Kidney (tissue), 22 donors: ENCODE measurements at places on chromosomes 16 and 17. TPM values are rescaled to one million over a fixed set of nuclear protein-coding genes. Genes with fewer than 3 reads are reported as not detected.
A peak's percentile ranks its signal among the peaks of the same experiment; 100 is the strongest.

DNA sequence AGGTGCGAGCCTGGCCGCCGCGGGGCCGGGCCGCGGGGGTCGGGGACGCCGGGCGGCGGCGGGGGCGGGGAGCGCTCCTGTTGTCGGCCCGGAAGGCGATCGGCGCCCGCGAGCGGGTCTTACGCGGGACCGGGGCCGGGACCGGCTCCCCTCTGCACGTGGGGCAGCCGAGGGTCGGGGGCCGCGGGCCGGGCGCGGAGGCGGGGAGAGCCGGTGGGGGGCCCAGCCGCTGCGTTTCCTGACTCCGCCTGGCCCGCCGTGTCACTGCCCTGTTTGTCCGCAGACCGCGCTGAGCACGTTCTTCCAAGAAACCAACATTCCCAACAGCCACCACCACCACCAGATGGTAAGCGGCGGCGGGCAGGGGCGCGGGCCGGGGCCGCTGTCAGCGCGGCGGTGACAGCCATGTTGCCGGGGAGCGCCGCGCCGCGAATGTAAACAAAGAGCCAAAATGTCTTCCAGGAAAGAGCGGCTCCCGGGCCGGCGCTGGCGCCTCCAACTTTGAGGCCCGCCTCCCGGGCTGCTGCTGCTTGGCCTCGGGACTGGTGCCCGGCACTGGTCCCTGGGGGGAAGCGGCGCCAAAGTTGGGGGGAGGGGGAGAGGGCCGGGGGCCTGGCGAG, 586 bp downstream of the UBALD2 start:
- no peaks in the 10 kb centered on the region for H3K27me3 ChIP-seq
- peak overlapping the region; percentile 72 for H3K4me3 ChIP-seq
- H3K4me1 ChIP-seq, result peaks cover 46% of the 10 kb centered on the region
- peak; percentile 81 for DNase-seq
- no peaks in the 10 kb centered on the region for H3K36me3 ChIP-seq

- H3K36me3 ChIP-seq, result no peaks in the 10 kb centered on the region
- no peaks in the 10 kb centered on the region for H3K4me1 ChIP-seq
- no peaks in the 10 kb centered on the region for H3K27me3 ChIP-seq
- no peak overlapping the region for H3K27ac ChIP-seq
These were observed 40.1 kb downstream of the PEMT start for GRCh38 chr17:17551361-17551760.

DNA sequence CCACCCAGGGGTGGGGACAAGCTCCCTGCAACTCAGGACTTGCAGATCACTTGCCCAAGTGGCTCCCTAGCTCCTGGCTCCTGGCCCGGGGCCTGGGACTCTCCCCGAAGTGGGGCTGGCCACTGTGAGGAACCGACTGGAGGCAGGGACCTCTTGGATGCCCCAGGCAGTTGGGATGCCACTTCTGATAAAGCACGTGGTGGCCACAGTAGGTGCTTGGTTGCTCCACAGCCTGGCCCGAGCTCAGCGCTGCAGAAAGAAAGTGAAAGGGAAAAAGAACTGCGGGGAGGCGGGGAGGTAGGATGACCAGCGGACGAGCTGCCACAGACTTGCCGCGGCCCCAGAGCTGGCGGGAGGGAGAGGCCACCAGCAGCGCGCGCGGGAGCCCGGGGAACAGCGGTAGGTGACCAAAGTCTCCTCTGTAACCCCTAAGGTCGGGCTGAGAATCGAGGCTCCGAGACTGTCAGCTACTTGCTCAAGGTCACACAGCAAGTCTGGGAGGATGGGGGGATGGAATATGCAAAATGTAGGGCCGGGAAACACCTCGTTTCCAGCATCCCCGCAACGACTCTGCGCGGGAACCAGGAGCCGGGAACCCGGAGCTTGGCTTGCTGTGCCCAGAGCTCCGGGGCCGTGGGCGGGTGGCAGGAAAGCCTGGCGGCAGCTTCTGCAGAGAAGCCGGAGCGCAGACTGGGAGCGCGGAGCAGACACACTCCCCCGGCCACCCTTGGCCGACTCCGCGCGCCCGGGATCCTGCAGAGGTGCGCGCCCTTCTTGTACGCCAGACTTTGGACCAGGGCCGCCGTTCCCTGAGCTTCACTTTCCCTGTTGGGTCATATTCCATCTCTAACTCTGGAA, 1.9 kb downstream of the CIITA start:
- peak overlapping the region; percentile 74 for H3K27ac ChIP-seq
- no peaks in the 10 kb centered on the region for H3K36me3 ChIP-seq
- H3K4me3 ChIP-seq, result peak overlapping the region; percentile 41
- DNase-seq, result peak; percentile 64
- peaks cover 2% of the 10 kb centered on the region for H3K4me1 ChIP-seq

DNA sequence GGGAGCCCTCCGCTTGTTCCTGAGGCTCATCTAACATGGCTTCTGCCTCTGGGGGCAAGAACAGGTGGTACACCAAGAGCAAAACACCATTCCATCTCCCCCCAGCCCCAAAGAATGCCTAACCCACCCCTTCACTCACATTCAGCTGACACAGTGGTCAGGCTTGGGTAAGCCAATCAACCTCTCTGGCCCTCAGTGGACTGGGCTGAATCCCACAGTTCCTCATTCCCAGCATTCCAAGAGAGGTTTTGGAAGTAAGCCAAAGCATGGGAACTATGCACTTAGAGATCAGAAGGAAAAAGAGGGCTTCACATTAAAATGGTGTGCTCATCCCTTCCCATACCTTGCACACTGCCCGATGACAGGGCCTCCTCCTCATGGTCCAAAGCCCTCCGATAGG, 7.8 kb downstream of the PIGS start:
- H3K27me3 ChIP-seq, result no peaks in the 10 kb centered on the region
- DNase-seq, result no peak
- H3K27ac ChIP-seq, result peak overlapping the region; percentile 71
- no peak overlapping the region for H3K4me3 ChIP-seq
- no peaks in the 10 kb centered on the region for H3K4me1 ChIP-seq

- H3K4me1 ChIP-seq, result no peaks in the 10 kb centered on the region
- no peak for DNase-seq
- H3K4me3 ChIP-seq, result no peak overlapping the region
- no peaks in the 10 kb centered on the region for H3K27me3 ChIP-seq
- H3K27ac ChIP-seq, result no peak overlapping the region
These were observed 42.2 kb downstream of the TBCD start for GRCh38 chr17:82793974-82794630.

Gene OTOA
- 0.13 TPM for total RNA-seq

Gene SLC35G6
- not detected for total RNA-seq

Gene RNF151
- total RNA-seq, result not detected

Gene OR3A3
- not detected for total RNA-seq

Gene SNX20
- total RNA-seq, result 6.2 TPM

Gene KRT25
- not detected for total RNA-seq

Gene FMNL1
- total RNA-seq, result 32.9 TPM
